Smooth muscle cell of the pulmonary artery (primary cell): ENCODE measurements at places on chromosomes 11 and 22. TPM values are rescaled to one million over a fixed set of nuclear protein-coding genes. Genes with fewer than 3 reads are reported as not detected.

Gene BIK
- total RNA-seq: not detected in 2 replicates

Gene CD3G
- total RNA-seq: not detected in 2 replicates

Gene BARX2
- total RNA-seq: not detected in 2 replicates

Gene MS4A7
- not detected in 2 replicates for total RNA-seq

Gene DEFB131B
- total RNA-seq: not detected in 2 replicates

Gene NXPE4
- not detected in 2 replicates for total RNA-seq

Gene HBB
- not detected in 2 replicates for total RNA-seq

Gene SHISA8
- not detected in 2 replicates for total RNA-seq

Gene SYT9
- total RNA-seq: 0.07 TPM in 1 of 2 replicates, not detected in the other

Gene ACTN3
- 0.07 TPM in 1 of 2 replicates, not detected in the other for total RNA-seq

Gene LMF2
- total RNA-seq: 60.0 and 74.5 TPM in 2 replicates

Gene SPDYC
- total RNA-seq: not detected in 2 replicates

Gene KREMEN1
- 1.6 and 6.5 TPM in 2 replicates for total RNA-seq

Gene DUSP8
- 0.78 and 1.2 TPM in 2 replicates for total RNA-seq

Gene ST14
- total RNA-seq: 0.07 TPM in 1 of 2 replicates, not detected in the other

Gene APLNR
- 0.03 and 0.39 TPM in 2 replicates for total RNA-seq

Gene PARVA
- total RNA-seq: 71.7 and 74.6 TPM in 2 replicates

Gene FAM180B
- not detected in 2 replicates for total RNA-seq
